ENCODE measurements at places on chromosomes 1 and 21.

DNA sequence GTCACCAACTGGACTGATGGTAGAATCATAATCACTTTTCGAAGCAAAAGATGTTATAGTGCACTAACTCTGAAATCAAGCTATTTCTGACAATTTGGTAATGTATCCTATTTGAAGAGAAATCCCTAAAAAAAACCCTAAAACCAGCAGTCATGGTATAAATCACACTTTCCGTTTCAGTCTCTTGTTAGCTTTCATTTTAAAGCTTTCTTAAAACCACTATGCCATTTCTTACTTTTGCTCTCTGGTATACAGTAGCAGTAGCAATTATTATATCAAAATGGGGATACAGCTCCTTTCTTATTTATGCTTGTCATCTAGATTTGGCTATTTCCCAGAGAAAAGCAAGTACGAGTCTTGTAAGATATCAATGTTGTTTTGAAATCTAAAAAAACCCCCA lies 323.3 kb downstream of the KCTD3 start:
- peak; percentile 27 for DNase-seq

GRCh38 chr1:78411707-78412106 lies 79.1 kb upstream of the PTGFR start:
- no peak for DNase-seq

DNA sequence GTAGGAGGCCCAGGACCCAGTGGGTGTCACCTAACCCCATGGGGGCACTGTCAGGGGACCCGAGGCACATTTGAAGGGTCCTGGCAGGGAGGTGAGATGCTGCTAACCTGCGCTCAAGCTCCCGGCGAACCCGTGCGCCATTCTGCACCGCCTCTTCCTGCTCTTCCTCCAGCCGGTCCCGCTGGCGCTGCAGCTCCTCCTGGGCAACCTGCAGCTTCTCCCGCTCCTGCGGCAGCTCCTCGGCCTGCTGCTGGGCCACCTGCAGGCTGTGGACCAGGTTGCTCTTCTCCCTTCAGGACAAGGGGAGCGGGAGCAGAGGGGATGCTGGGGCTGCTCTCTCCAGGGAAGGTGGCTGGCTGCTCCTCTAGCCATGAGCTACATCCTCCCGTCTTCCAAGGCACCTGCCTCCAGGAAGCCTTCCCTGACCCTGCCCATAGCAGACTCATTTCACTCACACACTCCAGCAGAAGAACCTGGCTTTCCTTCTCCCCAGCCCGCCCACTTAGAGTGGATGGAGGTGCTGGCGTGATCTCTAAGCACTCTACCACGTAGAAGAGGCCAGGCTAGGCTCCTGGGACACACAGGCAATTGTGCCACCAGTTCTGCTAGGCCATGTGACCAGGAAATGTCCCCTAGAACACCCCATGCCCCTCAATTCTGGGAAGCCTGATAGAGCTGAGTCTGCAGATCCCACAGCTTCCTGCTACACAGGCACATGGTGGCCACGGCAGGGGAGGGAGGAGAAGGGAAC lies 15.2 kb upstream of the NBPF1 start:
- DNase-seq, result no peak

DNA sequence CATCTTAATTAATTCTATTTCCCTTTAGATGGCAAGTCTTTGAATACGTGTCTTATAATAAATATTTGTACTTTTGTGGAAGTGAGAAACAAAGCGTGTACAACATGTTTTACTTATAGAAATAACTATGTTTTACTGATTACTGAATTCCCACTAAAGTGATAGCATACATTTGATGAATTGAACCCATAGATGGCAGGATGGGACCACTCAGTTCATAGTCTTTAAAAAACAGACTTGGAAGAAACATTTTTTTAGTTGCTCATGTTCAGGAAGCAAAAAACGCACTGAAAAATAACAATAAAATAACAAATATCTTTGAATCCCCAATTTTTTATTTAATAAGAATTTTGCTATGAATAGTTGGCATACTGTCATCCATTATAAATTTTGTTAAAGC lies 507.1 kb upstream of the ZRANB2 start:
- DNase-seq, result peak; percentile 32

DNA sequence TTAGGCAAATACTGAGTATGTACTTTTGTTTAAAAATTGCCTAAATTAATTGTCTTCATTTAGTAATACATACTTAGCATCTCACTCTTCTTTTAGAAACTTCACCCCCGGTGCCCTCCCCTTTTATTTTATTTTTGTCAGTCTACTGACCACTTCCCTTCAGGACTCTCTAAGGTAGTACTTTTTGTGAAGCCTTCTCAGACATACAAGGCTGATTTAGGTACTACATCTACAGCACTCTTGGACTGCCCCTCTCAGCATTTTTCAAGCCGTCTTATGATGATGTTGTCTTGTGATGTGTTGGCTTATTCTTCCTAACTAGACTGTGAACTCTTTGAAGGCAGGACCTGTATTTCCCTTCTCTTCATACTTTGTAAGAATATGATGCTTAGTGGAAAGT lies 24.7 kb downstream of the RPS6KC1 start:
- peak; percentile 78 for DNase-seq

DNA sequence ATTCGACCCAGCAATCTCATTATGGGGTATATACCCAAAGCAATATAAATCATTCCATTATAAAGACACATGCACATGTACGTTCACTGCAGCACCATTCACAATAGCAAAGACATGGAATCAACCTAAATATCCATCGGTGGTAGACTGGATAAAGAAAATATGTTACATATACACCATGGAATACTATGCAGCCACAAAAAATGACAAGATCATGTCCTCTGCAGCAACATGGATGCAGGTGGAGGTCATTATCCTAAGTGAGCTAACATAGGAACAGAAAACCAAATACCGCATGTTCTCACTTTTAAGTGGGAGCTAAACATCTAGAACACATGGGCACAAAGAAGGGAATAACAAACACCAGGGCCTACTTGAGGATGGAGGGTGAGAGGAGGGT lies 115.5 kb downstream of the PTPN14 start:
- DNase-seq, result no peak

DNA sequence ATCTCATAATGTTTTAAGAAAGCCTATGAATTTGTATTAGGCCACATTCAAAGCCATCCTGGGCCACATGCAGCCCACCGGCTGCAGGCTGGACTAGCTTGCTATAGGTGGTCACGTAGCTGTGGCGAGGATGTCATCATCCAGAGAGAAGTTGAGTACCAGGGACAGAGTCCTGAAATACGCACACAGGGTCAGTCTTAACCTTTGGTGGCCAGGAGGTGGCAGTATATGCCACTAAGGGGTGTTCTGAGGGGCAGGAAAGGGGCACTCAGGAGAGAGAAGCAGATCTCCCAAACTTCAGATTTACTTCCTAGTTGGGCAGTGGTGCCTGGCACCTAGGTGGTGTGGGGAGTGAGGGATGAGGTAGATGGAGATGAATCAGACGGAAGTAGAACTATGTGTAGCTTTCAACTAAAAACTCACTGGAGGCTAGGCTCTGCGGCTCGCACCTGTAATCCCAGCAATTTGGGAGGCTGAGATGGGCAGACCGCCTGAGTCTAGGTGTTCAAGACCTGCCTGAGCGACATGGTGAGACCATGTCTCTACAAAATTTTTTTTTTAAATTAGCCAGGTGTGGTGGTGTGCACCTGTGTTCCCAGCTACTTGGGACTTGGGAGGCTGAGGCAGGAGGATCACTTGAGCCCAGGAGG lies 16.3 kb upstream of the CDK18 start:
- peak; percentile 72 for DNase-seq

DNA sequence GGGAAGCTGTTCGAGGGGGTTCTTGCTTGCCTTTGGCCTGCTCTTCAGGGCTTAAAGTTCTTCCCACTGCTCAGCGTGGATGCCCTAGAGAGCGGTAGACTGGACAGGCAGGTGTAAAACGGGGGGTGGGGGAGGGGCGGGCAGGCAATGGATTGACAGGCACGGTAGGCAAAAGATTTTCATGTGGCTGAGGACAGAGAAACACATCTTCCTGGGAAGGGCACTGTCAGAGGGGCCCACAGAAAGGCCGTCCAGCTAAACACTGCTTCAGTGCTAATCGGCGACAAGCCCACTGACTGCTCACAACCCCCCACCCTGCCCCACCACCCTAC lies 412 bp downstream of the ABCA4 start:
- no peak for DNase-seq

- no peak for DNase-seq
Measured at GRCh38 chr1:162688931-162689330, 56.7 kb downstream of the DDR2 start.

DNA sequence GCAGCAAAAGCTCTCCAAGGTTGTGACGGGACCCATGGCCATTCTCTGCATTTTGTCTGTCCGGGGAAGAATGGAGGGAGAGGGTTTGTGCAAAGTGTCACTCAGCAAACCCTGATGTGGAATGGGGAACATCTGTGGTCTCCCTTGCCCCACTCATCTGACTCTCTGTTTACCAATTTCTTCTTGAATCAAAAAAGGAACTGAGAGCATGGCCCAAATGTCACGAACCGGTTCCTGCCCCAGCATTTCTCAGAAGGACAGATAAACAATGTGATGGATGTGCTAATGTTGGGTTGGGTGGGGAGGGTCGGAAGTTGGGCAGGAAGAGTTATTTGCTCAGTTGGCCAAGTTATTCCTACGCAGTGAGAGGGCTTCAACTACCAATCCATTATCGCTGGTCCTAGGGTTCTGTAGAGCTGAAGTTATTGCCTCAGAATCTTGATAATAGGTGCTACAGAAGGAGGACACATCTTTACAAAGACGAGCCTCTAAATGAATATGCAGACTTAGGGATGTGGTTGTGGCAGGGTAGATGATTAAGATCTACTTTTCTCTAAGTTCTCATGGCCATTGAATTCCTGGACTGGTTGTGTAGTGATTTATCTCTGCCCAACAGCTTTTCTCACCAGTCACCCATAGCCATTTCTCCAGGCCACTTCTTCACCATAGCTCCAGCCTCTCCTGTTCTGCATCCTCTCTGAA lies 9.6 kb upstream of the DUSP12 start:
- DNase-seq, result no peak

- DNase-seq, result peak; percentile 64
Measured at GRCh38 chr1:11924334-11925195, 1.7 kb downstream of the KIAA2013 start.

All from MM.1S (cell line).